Prostate gland (tissue), 2 donors: ENCODE measurements at places on chromosomes 6 and 20. TPM values are rescaled to one million over a fixed set of nuclear protein-coding genes. Genes with fewer than 3 reads are reported as not detected.

Gene SNAP25
- total RNA-seq: 2.1 TPM

DNA sequence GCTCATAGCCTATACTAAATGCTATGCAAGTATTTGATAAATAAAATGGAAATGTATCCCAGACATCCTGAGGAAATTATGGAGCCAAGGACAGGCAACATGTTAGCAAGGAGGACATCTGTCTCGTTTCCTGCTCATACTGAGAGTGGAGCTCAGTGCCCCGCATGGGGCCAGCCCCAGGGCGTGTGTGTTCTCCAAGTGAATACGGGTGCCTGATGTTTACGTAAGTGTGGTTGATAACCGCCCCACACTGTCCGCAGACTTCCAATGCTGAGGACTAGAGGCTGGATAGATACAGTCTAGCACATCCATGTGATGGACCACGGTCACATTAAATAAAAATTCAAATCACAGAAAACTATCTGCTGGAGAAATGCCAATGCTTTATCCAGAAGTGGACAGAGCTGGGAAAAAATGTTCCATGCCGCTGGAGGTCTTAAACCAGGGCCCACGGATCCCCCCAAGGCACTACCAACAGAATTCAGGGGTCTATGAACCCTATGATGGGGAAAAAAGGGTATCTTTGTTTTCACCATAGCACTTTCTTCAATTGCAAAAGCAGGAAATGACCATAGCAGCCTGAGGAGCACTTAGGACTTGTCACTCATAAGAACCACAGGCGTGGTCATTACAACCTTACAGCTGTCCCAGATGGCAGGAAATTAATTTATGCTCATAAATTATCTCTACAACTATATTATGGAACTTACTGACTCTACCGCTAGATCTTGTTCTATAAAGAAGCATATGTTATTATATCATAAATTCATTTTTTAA is 24.9 kb downstream of the TGM2 start:
- H3K4me3 ChIP-seq: no peak overlapping the region
- H3K27me3 ChIP-seq: no peaks in the 10 kb centered on the region
- no peaks in the 10 kb centered on the region for H3K36me3 ChIP-seq
- H3K4me1 ChIP-seq: peaks cover 4% of the 10 kb centered on the region

DNA sequence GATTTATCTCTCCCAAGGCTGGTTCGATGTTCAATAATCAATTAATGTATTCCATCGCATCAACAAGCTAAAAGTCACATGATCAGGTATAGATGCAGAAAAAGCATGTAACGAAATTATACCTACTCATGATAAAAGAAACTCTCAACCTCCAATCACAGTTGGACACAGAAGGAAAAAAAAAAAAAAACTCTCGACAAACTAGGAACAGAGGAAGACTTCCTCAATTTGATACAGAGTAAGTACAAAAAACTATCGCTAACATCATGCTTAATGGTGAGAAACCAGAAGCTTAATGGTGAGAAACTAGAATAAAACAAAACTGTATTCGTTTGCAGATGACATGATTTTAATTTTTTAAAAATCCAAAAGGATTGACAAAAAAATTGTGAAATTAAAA is 62.0 kb upstream of the SMIM29 start:
- H3K4me3 ChIP-seq: no peak overlapping the region
- H3K4me1 ChIP-seq: no peaks in the 10 kb centered on the region
- H3K27me3 ChIP-seq: no peaks in the 10 kb centered on the region
- no peak overlapping the region for H3K27ac ChIP-seq

- no peaks in the 10 kb centered on the region for H3K4me1 ChIP-seq
- H3K27ac ChIP-seq: no peak overlapping the region
- no peak for DNase-seq
Observed at GRCh38 chr6:33656844-33657243, 35.7 kb downstream of the ITPR3 start.

Gene DEFB118
- total RNA-seq: not detected

DNA sequence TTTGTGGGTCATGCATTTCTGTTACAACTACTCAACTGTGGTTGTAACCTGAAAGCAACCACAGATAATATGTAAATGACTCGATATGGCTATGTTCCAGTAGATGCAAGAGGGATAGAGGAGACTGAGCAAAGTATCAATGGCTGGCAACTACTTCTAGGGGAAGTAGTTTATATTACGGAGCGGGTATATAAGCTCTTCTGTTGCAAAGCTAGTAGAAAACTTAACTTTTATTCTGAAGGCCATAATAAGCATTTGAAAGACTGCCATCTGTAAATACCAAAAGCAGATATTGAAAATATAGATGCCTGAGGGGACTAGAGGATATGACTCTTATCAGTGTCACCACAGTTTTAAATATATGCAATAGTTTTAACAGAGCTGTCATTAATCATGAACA is 655.3 kb downstream of the PHF3 start:
- no peaks in the 10 kb centered on the region for H3K4me1 ChIP-seq
- no peak overlapping the region for H3K4me3 ChIP-seq
- H3K27ac ChIP-seq: no peak overlapping the region
- DNase-seq: no peak
- H3K27me3 ChIP-seq: no peaks in the 10 kb centered on the region

Gene SLC4A11
- 9.2 TPM for total RNA-seq

DNA sequence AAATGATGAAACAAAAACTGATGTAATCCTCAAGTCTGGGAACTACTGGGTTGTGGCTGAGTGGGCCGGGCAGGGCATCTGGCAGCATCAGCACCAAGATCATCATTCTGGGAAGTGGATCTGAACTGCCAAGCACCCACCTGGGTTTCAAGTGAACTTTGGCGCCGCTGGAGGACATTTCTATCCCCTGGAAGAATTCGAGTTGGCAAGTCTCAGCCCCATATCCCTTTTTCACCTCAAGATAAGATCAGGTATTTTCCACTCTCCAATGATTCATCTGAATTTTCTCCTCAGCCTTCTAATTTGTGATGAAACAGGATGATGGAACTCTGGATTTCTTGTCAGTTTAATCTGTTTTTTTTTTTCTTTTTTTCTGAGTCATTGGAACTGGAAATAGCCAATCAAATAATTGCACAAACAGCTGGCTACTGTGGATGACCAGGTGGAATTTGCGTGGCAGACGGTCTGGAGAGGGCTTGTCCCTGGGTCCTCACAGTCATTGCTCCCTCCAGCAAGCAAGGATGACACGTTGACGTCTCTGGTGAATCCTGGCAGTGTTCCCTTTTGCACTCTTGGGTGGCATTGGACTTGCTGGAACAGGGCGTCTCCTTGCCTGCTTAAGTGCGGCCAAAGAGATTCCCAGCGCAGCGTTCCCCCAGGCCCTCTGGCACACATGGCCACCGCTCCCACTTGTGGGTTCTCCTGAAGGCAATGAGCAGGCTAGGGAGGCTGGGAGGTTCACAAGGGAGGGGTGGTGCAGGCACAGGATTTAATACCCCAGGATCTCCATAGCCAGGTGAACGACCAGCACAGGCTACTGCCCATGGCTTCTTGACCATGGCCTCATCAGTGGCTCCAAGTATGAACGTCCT is 80.4 kb downstream of the DHX35 start:
- no peaks in the 10 kb centered on the region for H3K27me3 ChIP-seq
- peaks cover 5% of the 10 kb centered on the region for H3K36me3 ChIP-seq
- no peaks in the 10 kb centered on the region for H3K4me1 ChIP-seq
- no peak for DNase-seq

DNA sequence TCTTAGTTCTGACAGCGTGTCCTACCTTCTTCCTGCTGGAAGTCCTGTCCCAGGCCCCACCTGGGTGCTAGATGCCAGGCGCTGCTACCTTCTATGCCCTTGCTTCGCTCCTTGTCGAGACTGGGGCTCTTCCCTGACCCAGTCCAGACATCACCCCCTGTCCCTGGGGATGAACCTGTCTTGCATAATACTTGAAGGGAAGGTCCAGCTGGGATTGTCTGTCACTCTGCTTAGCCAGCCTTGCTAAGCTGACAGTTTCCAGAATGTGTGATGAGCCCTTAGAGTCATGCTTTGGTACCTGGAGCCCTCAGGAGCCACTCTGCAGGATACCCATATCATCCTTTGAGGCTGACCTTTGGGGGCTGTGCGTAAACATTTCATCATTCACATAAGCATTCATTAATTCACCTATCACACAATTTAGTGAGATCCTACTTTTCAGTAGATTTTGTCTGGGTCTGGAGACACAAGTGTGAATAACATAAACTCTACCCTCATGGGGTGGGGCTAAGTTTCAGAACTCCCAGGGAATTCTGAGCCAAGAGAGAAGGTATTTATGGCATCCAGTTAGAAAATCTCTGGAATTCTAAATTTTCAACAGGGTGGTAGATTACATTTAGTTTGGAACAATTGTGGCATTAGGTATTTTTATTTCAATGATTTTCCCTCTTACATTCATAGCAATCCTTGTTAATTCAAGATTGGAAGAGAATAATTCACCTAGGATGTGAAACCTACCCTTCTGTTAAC is 151.1 kb upstream of the HDAC2 start:
- no peak for DNase-seq

- no peak overlapping the region for H3K27ac ChIP-seq
- no peak overlapping the region for H3K4me3 ChIP-seq
- H3K36me3 ChIP-seq: no peaks in the 10 kb centered on the region
- no peaks in the 10 kb centered on the region for H3K4me1 ChIP-seq
Observed at GRCh38 chr20:60528141-60528540, 569.9 kb downstream of the CDH26 start.

Gene ASIP
- total RNA-seq: not detected

- H3K4me3 ChIP-seq: no peak overlapping the region
- no peak for DNase-seq
- H3K27me3 ChIP-seq: no peaks in the 10 kb centered on the region
- no peak overlapping the region for H3K27ac ChIP-seq
- H3K36me3 ChIP-seq: no peaks in the 10 kb centered on the region
- no peaks in the 10 kb centered on the region for H3K4me1 ChIP-seq
Observed at GRCh38 chr6:109124219-109124618, 28.9 kb downstream of the CEP57L1 start.

Gene FGD2
- total RNA-seq: 17.9 TPM

Gene MUC21
- 0.28 TPM for total RNA-seq

GRCh38 chr20:34072076-34072475 is 40.0 kb downstream of the EIF2S2 start:
- H3K4me3 ChIP-seq: no peak overlapping the region
- H3K4me1 ChIP-seq: no peaks in the 10 kb centered on the region
- H3K36me3 ChIP-seq: no peaks in the 10 kb centered on the region
- H3K27me3 ChIP-seq: no peaks in the 10 kb centered on the region
- H3K27ac ChIP-seq: no peak overlapping the region

Gene CAPN11
- total RNA-seq: 5.9 TPM

DNA sequence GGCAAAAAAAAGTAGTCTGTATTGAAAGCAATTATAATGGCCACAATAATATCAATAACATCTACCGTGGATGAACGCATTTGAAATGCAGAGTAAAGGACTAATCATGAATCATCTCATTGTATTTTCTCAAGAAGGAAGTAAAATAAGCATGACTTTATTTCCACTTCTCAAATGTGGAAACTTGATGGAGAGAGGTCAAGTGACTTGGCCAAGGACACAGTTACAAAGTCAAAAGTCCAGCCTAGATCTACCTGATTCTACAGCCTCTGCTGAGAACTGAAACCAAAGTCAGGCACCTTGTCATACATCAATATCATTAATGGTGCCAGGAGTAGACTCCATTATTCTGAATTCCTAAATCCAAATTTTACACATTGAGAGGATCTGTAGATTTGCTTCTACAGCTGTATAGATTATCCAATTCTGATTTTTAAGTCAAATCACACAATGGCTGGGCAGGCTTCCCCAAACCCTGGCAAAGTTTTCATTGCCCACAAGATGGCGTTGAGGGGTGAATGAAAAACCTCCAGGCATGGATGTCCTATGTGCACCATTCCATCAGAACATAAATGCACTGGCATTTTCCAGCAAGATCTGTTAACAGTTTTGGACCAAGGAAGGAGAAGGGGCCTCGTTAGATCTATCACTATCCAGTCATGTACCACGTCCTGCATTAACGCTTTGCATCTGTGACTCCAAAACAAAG is 423.1 kb downstream of the MAFB start:
- H3K27ac ChIP-seq: no peak overlapping the region
- H3K27me3 ChIP-seq: no peaks in the 10 kb centered on the region
- no peaks in the 10 kb centered on the region for H3K36me3 ChIP-seq
- H3K4me3 ChIP-seq: no peak overlapping the region
- DNase-seq: peak; percentile 38

DNA sequence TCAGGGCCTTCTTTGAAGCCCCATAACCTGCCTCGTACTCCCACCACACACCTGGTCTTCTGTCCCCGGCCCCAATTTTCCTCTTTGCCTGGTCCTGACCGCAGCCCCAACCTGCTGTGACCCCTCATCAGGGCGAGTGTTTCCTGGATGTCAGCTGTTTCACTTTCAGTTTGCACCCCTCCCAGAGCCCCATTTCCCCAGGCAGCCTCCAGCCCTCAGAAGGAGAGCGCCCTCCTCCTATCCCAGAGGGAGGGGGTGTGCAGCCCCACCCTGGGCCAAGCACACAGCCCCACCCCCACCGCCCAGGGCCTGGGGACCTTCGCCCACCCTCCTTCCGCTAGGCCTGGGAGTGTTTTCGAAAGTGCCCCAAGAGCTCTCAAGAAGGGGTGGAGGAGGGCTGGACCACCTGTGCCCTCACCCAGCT is 1.5 kb downstream of the BAK1 start:
- H3K27ac ChIP-seq: no peak overlapping the region
- H3K4me1 ChIP-seq: no peaks in the 10 kb centered on the region
- no peaks in the 10 kb centered on the region for H3K27me3 ChIP-seq

DNA sequence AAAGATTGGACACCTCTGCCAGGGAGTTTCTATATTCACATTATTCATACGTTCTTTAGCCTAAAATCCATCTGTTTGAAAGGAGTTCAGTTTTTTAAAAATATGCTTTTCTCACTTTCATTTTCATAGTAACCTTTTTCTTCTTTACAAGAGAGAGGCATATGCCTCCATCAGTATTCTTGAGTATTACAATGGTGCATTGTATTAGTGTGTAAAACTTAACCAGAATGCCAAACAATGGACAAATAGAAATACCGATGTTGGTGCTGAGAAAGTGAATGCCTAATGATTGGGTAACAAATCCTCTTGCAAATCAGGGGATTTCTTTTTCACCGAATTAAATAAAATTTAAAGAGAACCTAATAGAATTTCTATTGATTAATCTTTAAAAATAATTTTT is 163.2 kb upstream of the LAMA2 start:
- H3K27ac ChIP-seq: no peak overlapping the region
- DNase-seq: no peak
- H3K36me3 ChIP-seq: no peaks in the 10 kb centered on the region
- H3K4me3 ChIP-seq: no peak overlapping the region
- no peaks in the 10 kb centered on the region for H3K27me3 ChIP-seq

GRCh38 chr6:38836585-38836984 is 121.5 kb downstream of the DNAH8 start:
- H3K36me3 ChIP-seq: no peaks in the 10 kb centered on the region
- no peak overlapping the region for H3K4me3 ChIP-seq
- no peak overlapping the region for H3K27ac ChIP-seq
- no peak for DNase-seq
- H3K27me3 ChIP-seq: no peaks in the 10 kb centered on the region

- no peaks in the 10 kb centered on the region for H3K27me3 ChIP-seq
- DNase-seq: no peak
- H3K4me3 ChIP-seq: no peak overlapping the region
- no peaks in the 10 kb centered on the region for H3K36me3 ChIP-seq
- H3K4me1 ChIP-seq: no peaks in the 10 kb centered on the region
Observed at GRCh38 chr20:50338479-50339391, 148.1 kb downstream of the CEBPB start.

Gene CLPSL1
- not detected for total RNA-seq

- H3K4me3 ChIP-seq: no peak overlapping the region
- H3K36me3 ChIP-seq: no peaks in the 10 kb centered on the region
- no peak for DNase-seq
- H3K27me3 ChIP-seq: no peaks in the 10 kb centered on the region
- no peaks in the 10 kb centered on the region for H3K4me1 ChIP-seq
Observed at GRCh38 chr20:7841291-7841970, 98.8 kb downstream of the HAO1 start.
